ENCODE measurements at places on chromosomes 11 and 22. TPM values are rescaled to one million over a fixed set of nuclear protein-coding genes. Genes with fewer than 3 reads are reported as not detected.
A peak's percentile ranks its signal among the peaks of the same experiment; 100 is the strongest.

- DNase-seq = peak; percentile 63
Observed at GRCh38 chr22:38927033-38927781, 30.2 kb upstream of the APOBEC3A start.

GRCh38 chr22:25841775-25842174, 99.8 kb downstream of the MYO18B start:
- DNase-seq = no peak

ME3 gene
- 27.2 TPM for total RNA-seq

C11orf16 gene
- not detected for total RNA-seq
